ENCODE measurements at places on chromosomes 5 and 9. TPM values are rescaled to one million over a fixed set of nuclear protein-coding genes. Genes with fewer than 3 reads are reported as not detected.

The GKAP1 gene
- total RNA-seq, result 1.7 TPM

The SLC36A2 gene
- not detected for total RNA-seq

The GTF2H2 gene
- 18.1 TPM for total RNA-seq

The SMIM3 gene
- total RNA-seq, result 37.5 TPM

The OSMR gene
- 38.9 TPM for total RNA-seq

The AQP7 gene
- 0.28 TPM for total RNA-seq

The SPINK1 gene
- total RNA-seq, result not detected

The PCDHA10 gene
- under 0.01 TPM for total RNA-seq

The CEL gene
- under 0.01 TPM for total RNA-seq

The FOXI1 gene
- not detected for total RNA-seq

The SLC36A3 gene
- total RNA-seq, result not detected

The CLIC3 gene
- 0.28 TPM for total RNA-seq

The CD14 gene
- 0.18 TPM for total RNA-seq

The MAMDC4 gene
- total RNA-seq, result 0.28 TPM

The EQTN gene
- total RNA-seq, result not detected

The BARX1 gene
- total RNA-seq, result not detected

Data from IMR-90 (cell line).